ENCODE measurements at places on chromosomes 16 and 17.

- peak; percentile 70 for DNase-seq
These were observed 250.3 kb downstream of the ZFHX3 start for GRCh38 chr16:72797621-72798020.

DNA sequence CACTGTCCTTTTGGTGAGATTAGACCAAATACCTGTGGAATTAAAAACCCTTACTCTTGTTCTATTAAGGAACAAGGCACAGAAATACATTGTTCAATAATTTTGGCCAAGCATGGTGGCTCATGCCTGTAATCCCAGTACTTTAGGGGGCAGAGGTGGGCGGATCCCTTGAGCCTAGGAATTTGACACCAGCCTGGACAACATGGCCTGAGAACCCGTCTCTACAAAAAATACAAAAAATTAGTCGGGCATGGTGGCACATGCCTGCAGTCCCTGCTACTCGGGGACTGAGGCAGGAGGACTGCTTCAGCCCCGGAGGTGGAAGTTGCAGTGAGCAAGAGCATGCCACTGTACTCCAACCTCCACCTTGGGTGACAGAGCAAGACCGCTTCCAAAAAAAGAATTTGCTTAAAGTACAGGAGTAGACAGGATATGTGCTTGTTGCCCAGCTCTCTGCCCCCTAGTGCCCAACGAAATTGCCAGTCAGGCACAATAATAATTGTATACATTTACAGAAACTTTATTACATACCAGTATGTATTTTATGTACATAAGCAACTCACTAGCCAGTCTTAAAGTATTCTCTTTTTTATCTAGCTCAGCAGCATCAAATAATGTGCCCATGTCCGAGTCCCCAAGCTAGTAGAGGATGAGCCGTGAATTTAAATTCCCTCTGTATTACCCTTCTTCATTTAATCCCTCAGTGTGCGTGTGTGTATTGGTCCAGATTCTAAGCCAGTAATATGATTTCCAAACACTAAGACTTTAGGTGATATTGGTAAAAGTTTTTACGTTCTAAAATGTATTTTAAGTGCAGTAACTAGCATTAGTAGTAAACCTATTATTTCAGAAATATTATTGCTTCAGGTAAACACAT is 1.4 kb downstream of the THUMPD1 start:
- DNase-seq: no peak

GRCh38 chr17:58615768-58616659 is 75.8 kb downstream of the TEX14 start:
- no peak for DNase-seq

- DNase-seq: peak; percentile 24
These were observed 306.7 kb downstream of the CNTNAP4 start for GRCh38 chr16:76583945-76584344.

GRCh38 chr16:79005096-79005495 is 595.4 kb downstream of the MAF start:
- no peak for DNase-seq

All from tongue (tissue), 3 donors.